ENCODE measurements at places on chromosomes 3 and 15. TPM values are rescaled to one million over a fixed set of nuclear protein-coding genes. Genes with fewer than 3 reads are reported as not detected.

NR2E3 gene
- total RNA-seq: not detected

ASB14 gene
- total RNA-seq: not detected

DNA sequence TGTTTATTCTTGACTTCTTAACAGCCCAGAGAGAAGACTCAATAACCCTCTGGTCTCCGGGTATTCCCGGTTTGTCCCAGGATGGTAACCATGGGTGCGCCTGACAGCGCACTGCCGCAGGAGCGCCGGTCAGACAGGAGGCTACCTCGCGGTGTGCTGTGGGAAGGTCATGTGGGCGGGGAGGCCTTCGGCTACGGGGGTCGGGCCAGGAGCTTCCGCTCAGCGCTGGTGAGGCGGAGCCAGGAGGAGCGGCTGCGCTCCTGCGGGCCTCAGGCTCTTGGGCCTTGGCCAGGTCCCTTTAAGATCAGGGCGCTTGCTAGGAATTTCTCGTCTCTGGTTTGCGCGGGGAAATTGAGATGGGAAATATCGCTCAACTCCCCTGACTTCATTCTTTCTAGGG, 182.3 kb upstream of the NDN start:
- H3K27me3 ChIP-seq: no peaks in the 10 kb centered on the region
- no peak overlapping the region for H3K4me3 ChIP-seq
- no peak for DNase-seq
- no peaks in the 10 kb centered on the region for H3K4me1 ChIP-seq
- no peaks in the 10 kb centered on the region for H3K36me3 ChIP-seq

SOX2 gene
- not detected for total RNA-seq

GRCh38 chr3:93973131-93974126, at the start of gene PROS1:
Gene PROS1 (minus strand): TSS chr3:93973896. CDS start chr3:93973749, 147 bp downstream.
- H3K27me3 ChIP-seq: peaks cover 6% of the 10 kb centered on the region
- peak; percentile 64 for DNase-seq
- peaks cover 11% of the 10 kb centered on the region for H3K4me1 ChIP-seq
- H3K27ac ChIP-seq: no peak within 1 kb of the TSS

DNA sequence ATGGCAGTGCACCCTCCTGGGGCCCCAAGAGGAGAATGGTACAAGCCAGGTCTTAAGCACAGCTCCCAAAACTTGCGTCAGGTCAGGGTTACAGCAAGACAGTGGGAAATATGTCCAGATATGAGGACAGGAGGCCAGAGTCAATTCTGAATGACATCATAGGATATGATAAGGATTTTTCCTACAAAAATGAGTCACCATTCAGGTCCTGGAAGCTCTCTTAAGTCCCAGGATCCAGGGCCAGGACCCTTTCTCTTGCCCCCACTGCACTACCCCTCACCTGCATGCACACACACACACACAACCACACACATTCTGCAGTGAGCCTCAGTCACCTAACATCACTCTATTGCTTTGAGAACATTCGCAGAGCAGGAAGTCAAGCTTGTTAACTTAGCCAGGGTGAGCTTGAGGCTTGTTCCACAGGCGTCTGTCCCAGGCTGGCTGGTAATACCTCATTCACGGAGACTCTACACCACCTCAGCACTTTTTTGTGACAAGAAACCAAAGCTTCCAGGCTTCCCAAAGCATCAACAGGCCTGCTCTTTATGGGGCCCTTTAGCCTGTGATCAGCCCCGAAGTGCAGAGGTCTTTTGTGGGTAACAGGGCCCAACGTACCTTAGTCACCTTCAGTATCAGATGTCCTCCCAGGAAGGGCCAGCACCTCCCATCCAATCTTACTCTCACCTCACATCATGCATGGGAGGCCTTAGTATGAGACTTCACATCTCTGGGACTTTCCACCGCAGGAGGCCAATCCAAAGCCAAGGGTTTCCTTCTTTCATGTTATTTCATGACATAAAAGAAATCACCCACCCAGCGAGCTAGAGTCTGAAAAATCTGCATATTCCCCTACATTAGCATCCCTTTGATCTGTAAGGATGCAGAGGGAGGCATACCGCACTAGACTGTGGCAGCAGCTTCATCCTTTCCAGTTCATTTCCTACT, 74.0 kb upstream of the LIPC start:
- no peak for DNase-seq
- H3K36me3 ChIP-seq: no peaks in the 10 kb centered on the region
- no peak overlapping the region for H3K27ac ChIP-seq

GRCh38 chr3:73072634-73073033, 11.2 kb downstream of the EBLN2 start:
- no peaks in the 10 kb centered on the region for H3K4me1 ChIP-seq
- no peak overlapping the region for H3K4me3 ChIP-seq
- no peak for DNase-seq
- H3K36me3 ChIP-seq: peaks cover 2% of the 10 kb centered on the region

DNA sequence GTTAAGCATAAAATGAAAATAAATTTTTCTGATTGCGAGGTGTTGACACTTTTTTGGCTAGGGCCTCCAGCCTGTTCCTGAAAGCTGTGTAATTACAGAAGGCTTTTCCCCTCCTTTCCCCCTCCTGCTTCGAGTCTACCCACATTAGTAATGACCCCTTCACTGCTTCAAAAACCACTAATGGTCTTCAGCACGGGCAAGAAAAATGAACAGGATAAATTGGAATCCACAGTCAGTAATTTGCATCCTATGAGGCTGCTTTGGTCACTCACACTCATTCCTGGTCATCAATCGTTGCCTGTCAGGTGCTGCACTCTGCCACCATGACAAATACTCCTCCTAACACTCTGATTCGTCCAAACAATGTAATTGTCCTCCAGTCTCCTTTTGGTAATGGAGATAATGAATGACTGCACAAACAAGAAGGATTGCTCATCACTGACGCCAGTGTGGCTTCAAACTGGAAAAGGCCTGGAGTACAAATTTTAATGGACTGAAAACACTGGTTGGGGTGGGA, 148.6 kb downstream of the MEIS2 start:
- H3K4me1 ChIP-seq: no peaks in the 10 kb centered on the region
- no peak for DNase-seq

C3orf80 gene
- total RNA-seq: not detected

WDR93 gene
- total RNA-seq: 0.29 TPM

DNA sequence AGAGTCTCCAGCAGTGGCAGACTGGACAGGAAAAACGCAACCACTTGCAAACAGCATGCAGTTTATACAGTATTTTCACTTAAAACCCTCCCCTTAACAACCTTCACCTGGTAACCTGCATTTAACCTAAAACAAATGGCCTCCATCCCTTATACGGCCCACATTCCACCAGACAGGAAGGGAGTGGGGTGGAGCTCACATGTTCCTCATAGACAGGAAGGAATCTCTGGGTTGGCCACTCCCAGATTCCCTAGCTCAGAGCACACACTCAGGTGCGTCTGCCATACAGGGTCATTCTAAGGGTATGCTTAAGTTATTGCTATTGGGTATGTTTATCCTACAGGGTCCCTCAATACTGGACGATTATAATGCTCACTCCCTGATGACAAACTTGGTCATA, 16.8 kb upstream of the ABHD2 start:
- no peak overlapping the region for H3K27ac ChIP-seq
- no peak overlapping the region for H3K4me3 ChIP-seq
- no peaks in the 10 kb centered on the region for H3K36me3 ChIP-seq
- peaks cover 11% of the 10 kb centered on the region for H3K27me3 ChIP-seq

NDN gene
- not detected for total RNA-seq

NTRK3 gene
- not detected for total RNA-seq

DNA sequence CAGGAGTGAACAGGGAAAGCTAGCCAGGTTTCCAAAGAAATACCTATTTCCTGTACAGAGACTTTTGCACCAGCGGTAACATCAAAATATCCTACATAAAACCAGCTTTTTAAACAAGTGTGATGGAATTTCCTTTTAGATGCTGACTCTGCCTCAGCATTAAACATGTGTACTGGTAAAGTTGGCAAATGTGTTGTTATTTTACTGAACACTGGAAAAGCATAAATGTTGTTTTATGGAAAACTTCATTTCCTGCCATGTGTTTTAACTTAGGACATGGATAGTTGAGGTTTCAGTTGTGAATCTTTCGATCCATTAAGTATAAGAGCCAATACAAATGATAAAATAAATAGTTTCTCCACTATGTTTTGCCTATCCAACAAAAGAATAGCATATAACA, 15.7 kb downstream of the OXNAD1 start:
- no peak overlapping the region for H3K4me3 ChIP-seq
- no peaks in the 10 kb centered on the region for H3K27me3 ChIP-seq
- no peak overlapping the region for H3K27ac ChIP-seq
- H3K4me1 ChIP-seq: no peaks in the 10 kb centered on the region
- peaks cover 16% of the 10 kb centered on the region for H3K36me3 ChIP-seq

GRCh38 chr15:98951493-98952320, 55.9 kb downstream of the PGPEP1L start:
- H3K36me3 ChIP-seq: no peaks in the 10 kb centered on the region
- H3K4me3 ChIP-seq: no peak overlapping the region
- H3K27me3 ChIP-seq: no peaks in the 10 kb centered on the region
- no peaks in the 10 kb centered on the region for H3K4me1 ChIP-seq
- H3K27ac ChIP-seq: no peak overlapping the region

C15orf39 gene
- total RNA-seq: 72.1 TPM

- H3K4me1 ChIP-seq: peaks cover 4% of the 10 kb centered on the region
- H3K27ac ChIP-seq: no peak overlapping the region
- no peaks in the 10 kb centered on the region for H3K36me3 ChIP-seq
- no peak for DNase-seq
- no peak overlapping the region for H3K4me3 ChIP-seq
These were observed 23.5 kb upstream of the CA12 start for GRCh38 chr15:63405159-63405558.

DNA sequence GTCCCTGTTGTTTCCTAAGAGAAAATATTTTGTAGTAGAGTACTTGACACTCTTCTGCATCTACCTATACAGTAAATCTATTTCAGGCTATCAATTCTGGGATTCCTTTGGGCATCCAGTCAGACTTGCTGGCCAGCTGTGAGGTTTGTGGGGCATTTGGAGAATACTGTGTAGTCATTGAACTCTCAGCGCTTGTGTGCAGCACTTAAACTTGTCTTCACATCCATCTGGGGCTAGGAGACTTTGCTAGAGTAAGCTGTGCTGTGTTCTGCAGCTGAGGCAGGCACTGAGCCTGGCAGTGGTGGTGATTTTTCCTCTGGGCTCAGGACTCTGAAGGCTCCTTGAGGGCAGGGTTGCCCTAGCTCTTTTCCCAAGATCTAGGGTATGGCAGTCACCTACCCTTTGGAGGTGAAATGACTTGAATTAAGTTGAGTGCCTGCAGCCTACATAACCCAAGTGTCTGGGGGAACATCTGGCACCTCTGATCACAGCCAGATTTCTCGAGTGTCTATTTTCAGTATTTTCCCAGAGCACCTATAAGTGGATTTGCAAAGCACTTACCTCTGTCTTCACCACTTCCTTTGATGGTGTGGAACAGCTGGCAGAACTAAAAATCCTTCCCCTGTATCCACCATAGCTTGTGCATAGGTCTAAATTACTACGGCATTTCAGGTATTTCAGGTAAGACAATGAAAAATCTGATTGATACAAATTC, 19.3 kb downstream of the CLSTN2 start:
- H3K4me1 ChIP-seq: no peaks in the 10 kb centered on the region
- no peak overlapping the region for H3K27ac ChIP-seq
- H3K36me3 ChIP-seq: no peaks in the 10 kb centered on the region
- H3K27me3 ChIP-seq: no peaks in the 10 kb centered on the region

GRCh38 chr3:140238646-140239314, 303.8 kb downstream of the CLSTN2 start:
- no peak for DNase-seq
- H3K27me3 ChIP-seq: no peaks in the 10 kb centered on the region
- no peak overlapping the region for H3K4me3 ChIP-seq
- H3K36me3 ChIP-seq: no peaks in the 10 kb centered on the region
- H3K4me1 ChIP-seq: no peaks in the 10 kb centered on the region

SLC26A6 gene
- 26.7 TPM for total RNA-seq

HIGD2B gene
- 1.4 TPM for total RNA-seq

ACTC1 gene
- total RNA-seq: not detected

Measured in B cell (primary cell).